Activated CD4-positive, alpha-beta T cell treated with anti-CD3 and anti-CD28 coated beads, Interleukin-10, Interleukin-2, amounts not matched to agents 100 ng/mL and 50 ng/mL, durations not matched to agents 16 hours and 8 hours (primary cell): ENCODE measurements at places on chromosomes 11 and 22.

DNA sequence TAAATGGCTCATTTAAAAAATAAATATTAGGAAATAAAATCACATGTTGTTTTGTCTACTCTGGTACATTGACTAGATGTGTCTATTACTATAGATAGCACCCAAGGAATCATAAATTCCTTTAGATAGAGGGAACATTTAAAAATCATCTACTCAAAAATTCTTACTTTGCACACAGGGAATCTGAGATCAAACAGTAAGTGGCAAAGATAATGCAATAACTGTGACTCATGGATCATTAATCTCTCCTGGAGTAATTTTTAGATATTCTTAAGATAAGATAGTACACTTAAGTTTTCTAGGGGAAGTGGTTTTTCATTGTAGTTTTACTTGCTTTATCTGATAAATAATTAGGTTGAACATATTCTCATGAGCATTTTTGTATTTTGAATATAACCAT lies 468.9 kb downstream of the LUZP2 start:
- no peak for DNase-seq

GRCh38 chr11:13119361-13119760 lies 110.2 kb downstream of the RASSF10 start:
- DNase-seq, result no peak

GRCh38 chr11:94504689-94505293 lies 7.5 kb upstream of the C11orf97 start:
- DNase-seq, result peak; percentile 57

DNA sequence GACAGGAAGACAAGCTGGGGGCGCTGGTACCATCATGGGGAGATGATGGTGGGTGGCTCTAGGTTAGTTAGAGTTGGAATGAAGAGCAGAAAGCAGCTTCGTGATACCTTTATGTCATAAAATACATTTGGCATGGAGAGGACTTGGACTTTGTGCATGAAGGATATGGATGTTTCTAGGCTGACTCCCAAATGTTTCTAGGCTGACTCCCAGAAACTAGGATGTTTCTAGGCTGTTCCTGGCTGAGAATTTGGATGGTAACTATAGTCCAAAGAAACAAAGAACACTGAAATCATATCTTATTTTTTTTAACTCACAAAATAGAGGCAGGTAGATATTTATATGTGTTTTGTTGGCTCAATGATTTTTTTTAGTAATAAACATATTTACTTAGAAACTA lies 89.4 kb upstream of the VPREB1 start:
- DNase-seq, result no peak
